ENCODE measurements at places on chromosomes 3 and 15.

DNA sequence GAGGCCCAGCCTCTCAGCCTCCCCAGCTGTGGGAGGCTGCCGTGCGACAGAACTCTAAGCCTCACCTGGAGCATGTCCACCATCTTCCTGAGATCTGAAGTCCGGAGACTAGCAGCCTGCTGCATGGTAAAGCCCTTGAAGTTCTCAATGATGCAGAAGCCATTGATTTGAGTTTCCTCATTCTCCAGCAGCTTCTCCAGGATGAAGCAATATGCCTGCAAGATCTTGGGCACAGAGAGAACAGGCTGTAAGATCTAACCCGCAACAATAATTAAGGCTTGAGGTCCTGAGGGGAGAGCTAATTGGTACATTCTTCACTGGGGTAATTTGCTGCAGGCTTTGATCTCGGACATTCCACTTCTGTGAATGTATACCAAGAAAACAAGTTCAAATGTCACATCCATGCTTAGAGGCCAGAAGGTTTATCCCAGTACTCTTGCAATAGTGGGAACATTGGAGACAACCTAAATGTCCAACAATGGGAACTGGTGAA lies 9.7 kb downstream of the RLBP1 start:
- no peak for DNase-seq

- DNase-seq: no peak
Observed at GRCh38 chr3:138234401-138235179, 47.5 kb downstream of the ARMC8 start.

GRCh38 chr3:165181556-165181955 lies 14.6 kb downstream of the SLITRK3 start:
- DNase-seq: no peak

GRCh38 chr15:31265871-31266711 lies 60.5 kb upstream of the KLF13 start:
- DNase-seq: peak; percentile 49

GRCh38 chr3:146466604-146467003 lies 2.8 kb downstream of the PLSCR2 start:
- DNase-seq: no peak

DNA sequence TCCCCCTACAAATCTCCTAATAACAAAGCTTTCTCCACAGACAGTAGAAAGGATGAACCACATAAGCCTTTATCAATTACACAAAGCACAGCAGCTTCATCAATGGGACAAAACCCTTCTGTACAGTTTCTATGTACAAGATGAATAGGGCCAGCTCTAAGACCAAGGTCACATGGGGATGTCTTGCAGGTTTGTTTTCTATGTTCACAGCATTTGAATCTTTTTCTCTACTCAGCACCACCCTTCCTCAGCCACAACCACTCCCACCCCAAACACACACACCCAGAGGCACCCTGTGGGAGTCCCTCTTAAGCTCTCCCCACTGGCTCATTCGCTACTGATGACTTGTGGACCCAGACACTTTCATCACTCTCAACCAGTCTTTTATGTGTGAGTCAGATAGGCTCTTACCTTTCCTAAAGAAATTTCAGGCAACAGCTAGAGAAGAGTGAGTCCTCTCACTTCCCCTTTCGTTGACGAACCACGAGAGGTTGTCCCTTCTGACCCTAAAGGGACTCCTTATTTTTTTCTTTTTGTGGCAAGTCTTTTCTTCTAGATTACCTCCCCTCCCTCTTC lies 57.9 kb downstream of the ARHGAP31 start:
- DNase-seq: peak; percentile 21

DNA sequence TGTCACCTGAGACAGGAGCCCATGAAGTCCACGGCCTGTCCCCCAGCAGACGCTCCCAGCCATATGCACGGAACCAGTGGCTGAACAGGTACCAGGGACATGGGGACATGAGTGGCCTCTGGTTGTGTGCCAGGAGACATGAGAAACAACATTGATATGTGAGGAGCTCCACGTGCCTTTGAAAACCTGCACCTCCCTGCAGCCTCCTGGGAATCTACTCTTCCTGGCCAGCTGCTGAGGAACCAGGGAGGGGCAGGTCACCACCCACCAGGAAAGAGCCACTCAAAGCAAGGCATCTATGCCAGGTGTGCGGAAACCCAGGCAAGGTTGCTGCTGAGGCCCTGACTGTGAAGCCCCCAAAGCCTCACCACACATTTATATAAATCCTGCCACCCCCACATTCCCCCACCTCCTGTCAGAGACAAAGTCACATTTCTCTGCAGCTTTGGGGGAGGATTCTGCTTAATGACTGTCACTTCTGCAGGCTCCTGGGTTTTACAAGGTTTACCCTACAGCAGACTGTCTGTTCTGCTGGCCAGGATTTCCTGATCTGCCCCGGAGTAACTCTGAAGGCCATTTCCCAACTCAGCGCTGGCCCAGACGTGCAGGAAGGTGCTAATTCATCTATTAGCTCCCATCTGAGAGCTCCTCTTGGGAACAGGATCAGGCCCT lies 110.8 kb downstream of the ADCY5 start:
- no peak for DNase-seq

GRCh38 chr3:76942101-76942500 lies 97.8 kb upstream of the ROBO2 start:
- no peak for DNase-seq

DNA sequence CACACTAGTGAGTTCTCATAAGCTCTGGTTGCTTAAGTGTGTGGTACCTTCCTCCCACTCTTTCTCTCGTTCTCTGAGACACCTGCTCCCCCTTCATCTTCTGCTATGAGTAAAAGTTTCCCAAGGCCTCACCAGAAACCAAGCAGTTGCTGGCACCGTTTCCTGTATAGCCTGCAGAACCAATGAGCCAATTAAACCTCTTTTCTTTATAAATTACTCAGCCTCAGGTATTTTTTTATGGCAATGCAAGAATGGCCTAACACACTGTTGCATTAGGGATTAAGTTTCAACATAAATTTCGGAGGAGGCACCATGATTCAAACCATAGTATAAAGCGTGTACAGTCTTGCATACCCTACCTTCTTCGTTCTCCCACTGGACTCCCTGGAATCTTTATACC lies 252.3 kb upstream of the CHRM5 start:
- DNase-seq: peak; percentile 5

- DNase-seq: no peak
Observed at GRCh38 chr3:77835921-77836320, 796.0 kb downstream of the ROBO2 start.

- no peak for DNase-seq
Observed at GRCh38 chr3:127712461-127712860, 39.7 kb downstream of the ABTB1 start.

DNA sequence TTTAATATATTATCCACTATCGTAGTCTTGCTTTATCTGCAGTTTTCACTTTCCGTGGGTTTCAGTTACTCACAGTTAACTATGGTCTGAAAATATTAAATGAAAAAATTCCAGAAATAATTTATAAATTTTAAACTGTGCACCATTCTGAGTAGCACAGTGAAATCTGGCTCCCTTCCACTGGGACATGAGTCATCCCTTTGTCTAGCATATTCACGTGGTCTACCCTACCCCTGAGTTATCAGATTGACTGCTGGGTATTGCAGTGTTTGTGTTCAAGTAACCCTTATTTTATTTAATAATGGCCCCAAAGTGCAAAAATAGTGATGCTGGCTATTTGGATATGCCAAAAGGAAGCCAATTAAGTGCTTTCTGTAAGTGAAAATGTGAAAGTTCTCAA lies 539.5 kb upstream of the AGTR1 start:
- DNase-seq: no peak

DNA sequence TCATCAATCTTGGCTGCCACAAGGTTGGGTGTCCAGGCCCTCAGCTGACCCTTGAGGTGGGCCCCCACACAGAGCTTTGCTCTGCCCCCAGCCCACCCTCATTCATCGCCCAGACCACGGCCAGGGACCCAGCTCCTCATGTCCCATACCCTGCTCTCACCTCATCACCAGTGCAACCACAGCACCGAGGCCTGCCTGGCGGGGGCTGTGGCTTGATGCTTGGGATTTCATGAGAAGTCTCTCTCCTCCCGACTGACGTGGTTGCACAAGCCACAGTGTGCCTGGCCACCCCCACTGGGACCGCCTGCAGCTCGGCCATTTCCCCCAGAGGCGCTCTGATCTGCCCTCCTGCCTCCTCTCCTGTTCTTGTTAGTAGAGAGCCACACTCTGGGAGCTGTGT lies 45.4 kb upstream of the MTMR10 start:
- DNase-seq: no peak

GRCh38 chr15:68412218-68412617 lies 19.7 kb downstream of the ITGA11 start:
- no peak for DNase-seq

DNA sequence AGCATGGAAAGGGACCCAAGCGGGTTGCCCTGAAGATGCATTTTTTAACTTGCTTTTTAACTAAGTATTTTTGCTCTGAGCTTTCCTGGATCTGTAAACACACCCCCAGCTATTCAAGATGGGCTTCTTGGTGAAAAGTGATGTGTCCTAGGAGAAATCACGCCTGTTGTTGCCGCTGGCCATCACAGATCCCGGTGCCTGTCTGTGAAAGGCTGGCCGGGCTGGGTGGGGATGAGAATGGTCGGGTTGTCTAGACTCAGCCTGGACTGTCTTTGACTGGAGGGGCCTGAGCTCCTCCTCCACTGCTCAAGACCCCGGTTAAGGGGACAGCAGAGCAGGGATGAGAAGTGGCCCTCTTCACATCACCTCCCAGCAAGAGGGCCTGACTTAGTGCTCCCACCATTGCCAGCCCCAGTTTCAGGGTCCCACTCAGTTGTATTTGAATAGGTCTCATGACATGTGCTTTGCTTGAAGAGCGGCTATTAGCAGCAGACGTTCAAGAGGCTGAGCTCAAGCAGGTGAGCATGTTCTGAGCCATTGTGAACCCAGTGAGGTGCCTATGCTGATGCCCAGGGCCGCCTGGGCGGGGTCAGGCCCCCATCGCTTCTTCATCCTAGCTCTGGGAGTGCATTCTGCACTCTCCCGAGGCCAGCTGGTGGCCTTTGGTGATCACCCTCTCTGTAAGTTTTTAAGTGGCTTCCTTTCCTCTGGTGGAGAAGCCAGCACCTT lies 79.9 kb downstream of the IGF1R start:
- DNase-seq: no peak

DNA sequence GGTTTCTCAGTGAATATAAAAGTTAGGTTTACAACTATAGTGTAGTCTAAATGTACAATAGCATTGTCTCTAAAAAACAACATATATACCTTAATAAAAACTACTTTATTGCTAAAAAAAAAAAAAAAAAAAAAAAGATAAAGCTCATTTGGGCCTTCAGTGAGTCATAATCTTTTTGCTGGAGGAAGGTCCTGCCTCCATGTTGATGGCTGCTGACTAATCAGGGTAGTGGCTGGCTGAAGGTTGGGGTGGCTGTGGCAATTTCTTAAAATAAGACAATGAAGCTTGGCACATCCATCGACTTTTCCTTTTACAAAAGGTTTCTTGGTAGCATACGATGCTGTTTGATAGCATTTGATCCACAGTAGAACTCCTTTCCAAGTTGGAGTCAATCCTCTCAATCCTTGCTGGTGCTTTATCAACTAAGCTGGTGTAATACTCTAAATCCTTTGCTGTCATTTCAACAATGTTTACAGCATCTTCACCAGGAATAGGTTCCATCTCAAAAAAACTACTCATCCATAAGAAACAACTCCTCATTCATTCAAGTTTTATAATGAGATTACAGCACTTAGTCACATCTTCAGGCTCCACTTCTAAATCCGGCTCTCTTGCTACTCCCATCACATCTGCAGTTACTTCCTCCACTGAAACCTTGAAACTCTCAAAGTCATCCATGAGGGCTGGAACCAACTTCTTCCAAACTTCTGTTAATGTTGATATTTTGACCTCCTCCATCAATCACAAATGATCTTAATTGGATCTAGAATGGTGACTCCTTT lies 13.3 kb downstream of the ZNF280D start:
- DNase-seq: no peak

DNA sequence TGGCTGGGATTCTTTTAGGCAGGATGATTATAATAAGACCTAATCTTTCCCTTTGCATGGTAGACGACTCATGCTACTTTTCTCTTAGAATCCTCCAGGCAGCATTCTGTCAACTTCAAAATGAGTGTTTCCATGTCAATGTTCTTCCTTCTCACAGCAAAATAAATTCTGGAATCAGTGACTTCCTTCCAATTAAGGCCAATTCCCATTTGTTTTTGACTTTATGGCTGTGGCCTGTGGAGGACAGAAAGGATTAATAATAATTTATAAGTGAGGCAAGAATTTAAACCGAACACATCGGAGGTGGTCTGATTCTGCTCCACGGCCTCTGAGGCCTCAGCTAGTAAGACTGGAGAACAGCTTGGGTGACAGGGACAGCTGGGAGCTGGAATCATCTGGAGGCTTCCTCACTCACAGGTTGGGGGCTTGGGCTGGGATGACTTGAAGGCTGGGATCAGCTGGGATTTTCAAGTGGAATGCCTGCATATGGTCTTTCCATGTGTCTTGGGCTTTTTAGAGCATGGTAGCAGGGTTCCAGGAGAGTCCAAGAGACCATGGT lies 241.8 kb upstream of the MCTP2 start:
- DNase-seq: no peak

DNA sequence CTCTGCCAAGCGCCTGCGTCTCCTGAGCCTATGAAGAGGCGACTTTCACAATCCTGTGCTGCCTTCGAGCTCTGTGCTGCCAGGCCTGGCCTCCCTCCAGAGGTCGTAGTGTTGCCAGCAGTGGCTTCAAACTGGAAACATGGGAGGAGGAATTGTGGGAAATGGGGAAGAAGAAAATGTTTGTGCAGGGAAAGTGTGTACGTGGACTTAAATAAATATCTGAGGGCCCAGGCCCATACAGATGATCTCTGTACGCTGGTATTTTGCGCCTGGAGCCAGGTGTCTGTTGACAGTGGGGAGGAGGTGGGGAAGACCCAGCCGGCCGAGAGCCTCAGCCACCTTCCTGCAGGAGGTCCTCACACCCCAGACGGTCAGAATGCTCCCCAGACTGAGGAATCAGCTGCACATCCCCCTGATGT lies 44.6 kb downstream of the ZBTB38 start:
- no peak for DNase-seq

GRCh38 chr3:103195216-103195615 lies 760.4 kb downstream of the ZPLD1 start:
- DNase-seq: no peak

DNA sequence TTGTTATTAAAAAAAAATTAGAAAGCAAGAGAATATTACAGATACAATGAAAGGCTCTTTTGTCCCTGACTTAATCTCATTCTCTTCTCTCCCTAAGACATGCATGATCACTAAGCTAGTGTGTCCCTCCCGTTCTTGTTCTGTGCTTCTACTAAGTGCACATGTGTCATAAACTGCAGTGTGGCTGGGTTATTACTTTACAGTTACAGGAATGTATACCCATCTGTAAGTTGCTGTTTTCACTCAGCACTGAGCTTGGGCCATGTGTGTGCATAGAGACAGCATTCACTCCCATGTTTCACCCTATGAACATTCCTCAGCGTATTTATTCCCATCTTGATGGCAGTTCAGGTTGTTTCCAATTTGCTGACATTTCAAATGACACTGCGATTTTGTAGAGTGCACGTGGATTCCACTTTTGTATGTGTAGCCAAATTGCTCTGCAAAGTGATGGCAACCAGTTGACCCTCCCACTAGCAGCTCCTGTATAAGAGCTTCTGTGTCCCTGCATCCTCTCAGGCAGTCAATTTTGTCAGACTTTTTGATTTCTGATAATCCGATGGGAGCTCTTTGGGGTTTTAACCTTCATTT lies 145.8 kb upstream of the UBE2E1 start:
- DNase-seq: no peak
